ENCODE measurements at places on chromosomes 7 and 10.

DNA sequence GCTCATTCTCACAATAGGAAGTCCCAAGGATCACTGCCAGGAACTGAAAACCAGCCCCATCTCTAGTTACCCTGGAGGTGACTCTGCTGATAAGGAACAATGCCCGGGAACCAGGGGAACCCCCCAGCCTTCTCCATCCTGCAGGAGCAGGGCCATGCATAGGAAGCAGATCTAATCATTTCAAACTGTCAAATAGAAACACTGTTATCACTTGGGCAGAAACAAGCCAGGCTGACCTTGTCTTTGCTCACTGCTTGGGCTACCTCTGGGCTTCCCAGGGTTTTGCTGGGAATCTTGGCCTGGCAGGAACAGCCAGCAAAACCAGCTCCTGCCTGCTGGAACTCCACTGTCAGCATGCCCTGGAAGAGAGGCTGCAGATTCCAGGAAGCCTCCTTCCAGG is 114.1 kb downstream of the RNF216 start:
- no peak for DNase-seq

DNA sequence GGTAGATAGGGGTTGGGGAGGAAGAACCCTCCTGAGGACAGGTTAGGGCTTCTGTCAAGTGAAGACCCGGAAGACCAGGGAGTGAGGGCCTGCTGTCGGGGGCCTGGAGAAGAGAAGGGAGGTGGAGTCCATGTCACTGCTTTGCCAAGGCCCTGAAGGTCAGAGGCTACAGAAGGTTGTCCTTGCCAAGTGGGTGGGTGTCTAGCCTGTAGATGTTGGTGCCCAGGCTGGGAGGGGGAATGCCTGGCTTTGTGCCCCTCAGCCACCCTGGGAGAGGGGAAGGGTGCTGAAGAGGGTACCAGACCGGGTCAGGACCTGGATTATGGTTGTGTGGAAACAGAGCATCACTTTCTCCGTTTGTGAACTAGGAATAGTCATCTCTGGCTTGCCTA is 67.2 kb upstream of the AQP1 start:
- DNase-seq = no peak

- DNase-seq = no peak
These were observed 54.1 kb downstream of the AGMO start for GRCh38 chr7:15507708-15508107.

DNA sequence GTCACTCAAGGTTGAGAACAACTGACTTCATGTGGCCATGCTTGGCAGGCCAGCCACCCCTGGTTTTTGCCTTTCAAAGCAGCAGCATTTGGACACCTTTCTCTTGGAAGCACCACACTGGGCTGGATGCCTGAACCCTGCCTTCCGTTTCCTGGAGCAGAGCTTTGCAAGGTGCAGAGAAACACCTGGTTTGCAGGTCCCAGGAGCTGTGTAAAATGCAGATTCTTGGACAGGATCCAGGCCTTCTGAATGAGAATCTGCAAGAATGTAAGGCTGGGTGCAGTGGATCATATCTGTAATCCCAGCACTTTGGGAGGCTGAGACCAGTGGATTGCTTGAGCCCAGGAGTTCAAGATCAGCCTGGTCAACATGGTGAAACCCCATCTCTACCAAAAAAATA is 18.0 kb upstream of the DUSP5 start:
- no peak for DNase-seq

- no peak for DNase-seq
These were observed 26.7 kb downstream of the GBX1 start for GRCh38 chr7:151140826-151141225.

DNA sequence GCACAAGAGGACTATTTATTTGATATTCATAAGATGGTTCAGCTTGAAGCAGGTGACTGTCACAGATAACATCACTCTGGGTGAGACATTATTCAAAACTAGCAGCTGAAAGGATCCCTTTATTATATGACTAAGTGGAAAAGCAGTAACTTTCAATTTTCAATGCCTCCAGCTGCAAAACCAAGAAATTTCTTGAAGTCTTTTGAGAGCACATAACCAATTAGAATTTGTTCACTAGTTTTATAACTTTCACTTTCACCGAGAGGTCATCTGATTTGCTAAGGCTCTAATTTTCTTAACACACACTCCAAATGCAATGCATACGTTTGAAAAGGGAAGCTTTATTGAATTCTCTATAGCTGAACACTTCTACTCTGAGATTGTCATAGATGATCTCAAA is 88.6 kb upstream of the KLF14 start:
- no peak for DNase-seq

DNA sequence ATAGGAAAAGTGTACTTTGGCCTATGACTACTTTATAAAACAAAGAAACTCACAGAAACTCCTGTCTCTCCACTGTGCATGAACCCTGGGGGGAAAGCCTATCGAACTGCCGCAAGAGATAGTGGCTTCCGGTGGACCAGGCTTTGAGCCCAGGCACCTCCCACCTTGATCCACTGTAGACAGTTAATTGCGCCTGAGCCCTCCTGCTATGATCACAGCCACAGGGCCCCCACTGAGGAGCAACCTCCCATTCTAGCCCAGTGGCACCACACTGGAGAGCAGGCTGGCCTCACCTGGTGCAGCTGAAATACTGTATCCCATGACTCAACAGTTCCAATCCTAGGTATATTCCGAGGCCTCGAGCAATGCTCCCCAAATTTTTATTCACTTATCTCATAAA is 98.8 kb downstream of the COBL start:
- no peak for DNase-seq

DNA sequence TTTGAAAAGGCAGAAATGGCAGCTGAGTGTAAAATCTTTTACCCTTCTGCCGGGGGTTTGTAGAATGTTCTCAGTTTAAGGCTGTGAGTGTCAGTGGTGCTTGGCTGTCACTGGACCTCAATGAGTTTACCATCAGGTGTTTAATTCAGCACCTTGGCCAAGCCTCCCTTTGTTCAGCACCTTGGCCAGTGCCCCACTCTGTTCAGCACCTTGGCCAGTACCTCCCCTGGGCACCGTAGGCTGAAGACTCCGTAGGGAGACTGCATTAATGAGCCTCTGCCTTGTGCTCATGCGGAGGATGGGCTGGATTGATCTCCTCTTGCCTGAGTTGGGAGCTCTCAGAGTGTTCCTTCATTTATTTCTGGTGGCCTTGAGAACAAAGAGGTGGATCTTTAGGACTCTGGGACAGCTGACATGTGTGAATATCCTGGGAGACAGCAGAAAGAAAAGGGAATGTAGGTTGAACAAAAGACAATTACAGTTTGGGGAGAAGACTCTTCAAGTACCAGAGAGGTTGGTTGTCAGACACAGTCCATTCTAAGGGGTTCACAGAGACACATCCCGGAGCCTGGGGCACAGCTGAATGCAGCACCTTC is 1.6 kb downstream of the FAM24A start:
- peak; percentile 33 for DNase-seq

DNA sequence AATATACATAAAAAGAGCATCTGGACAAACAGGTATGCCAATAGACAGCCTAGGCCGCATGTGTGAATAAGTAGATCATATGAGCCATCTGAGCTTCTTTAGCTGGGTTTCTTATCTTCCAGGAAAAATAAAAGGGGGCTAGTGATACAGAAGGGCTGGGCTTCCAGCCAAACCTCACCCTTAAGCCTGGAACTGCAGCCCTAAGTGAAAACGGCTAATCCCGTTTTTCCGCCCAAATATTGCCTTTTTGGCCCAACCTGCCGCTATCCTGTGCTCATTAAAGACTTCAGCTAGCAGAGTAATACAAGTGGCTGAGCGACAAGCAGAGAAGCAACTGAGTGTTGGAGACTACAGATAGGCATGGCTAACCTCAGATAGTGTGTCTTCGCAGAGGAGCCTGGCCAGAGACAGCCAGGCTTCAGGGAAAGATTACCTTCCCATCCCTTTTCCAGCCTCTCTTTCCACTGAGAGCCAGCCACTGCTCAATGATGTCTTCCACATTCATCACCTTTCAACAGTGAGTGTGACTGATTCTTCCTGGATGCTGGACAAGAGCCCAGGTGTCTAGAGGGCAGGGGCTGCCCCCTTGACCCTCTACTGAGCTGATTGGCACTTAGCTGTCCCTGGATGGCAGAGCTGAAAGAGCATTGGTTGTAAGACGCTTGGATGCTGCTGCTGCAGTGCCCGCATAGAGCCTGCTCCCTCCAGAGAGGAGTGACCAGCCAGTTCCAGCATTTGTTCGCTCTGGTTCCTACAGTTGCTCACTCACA is 108.9 kb downstream of the ITGB8 start:
- DNase-seq = no peak

DNA sequence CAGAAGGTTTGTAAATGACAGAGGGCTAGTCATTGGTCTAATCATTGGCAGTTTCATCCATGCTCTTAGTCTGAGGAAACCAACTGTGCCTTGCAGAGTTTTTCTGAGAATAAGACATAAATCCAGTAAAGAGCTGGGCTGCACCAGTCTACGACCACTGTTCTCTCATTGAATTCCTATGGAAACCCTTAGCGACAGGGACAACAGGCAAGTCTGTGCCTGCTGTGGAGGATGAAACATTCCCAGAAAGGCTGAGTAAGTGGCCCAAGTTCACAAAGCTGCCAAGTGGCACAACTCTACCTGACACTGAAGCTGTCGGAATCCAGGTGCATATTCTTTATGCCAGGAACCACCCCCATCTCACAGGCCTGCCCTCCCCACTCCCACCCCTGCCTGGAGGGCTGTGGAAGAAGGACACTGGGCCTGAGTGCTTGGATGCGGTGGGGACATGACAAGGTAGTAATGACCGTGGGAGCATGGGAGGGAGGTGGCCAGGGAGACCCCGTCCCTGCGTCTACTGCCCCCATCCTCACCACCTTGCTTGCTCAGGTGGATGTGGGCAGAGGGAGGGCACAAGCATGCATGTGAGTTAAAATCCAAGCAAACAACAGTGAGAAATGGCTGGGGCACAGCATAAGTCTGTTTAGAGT is 58.0 kb downstream of the VSTM4 start:
- no peak for DNase-seq

GRCh38 chr7:80764132-80764531 is 125.7 kb downstream of the CD36 start:
- no peak for DNase-seq

- no peak for DNase-seq
These were observed 423.9 kb downstream of the GLRX3 start for GRCh38 chr10:130560116-130560515.

DNA sequence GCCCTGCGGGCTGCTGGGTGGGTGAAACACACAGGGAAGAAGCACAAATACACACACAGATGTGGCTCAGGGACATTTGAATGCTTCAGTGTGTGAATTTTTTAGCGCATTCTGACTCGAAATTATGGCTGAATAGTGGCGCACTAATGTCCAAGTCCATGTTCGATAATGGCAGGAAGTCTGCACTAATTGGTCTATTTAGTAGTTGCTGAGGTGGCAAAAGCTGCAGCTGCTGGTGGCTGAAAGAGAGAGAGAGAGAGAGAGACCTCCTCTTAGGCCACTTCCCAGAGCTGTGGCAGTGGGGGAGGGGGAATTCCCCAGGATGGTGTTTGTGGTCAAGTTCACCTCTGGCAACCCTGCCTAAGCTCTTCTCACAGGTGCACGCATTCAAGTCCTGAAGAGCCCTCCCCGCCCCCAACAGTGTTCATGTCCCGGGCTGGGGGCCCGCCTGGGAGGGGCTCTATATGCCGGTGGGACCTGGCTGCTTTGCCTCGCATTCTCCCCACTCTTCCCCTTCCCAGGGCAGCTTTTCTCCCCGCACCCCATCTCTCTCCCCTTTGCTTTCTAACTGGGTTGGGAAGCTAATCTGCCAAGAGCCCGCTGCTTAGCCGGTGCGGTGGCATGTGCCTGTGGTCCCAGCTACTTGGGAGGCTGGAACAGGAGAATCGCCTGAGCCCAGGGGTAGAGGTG is 6.0 kb upstream of the MNX1 start:
- DNase-seq = no peak

GRCh38 chr7:132029369-132030085 is 473.1 kb upstream of the PODXL start:
- no peak for DNase-seq

DNA sequence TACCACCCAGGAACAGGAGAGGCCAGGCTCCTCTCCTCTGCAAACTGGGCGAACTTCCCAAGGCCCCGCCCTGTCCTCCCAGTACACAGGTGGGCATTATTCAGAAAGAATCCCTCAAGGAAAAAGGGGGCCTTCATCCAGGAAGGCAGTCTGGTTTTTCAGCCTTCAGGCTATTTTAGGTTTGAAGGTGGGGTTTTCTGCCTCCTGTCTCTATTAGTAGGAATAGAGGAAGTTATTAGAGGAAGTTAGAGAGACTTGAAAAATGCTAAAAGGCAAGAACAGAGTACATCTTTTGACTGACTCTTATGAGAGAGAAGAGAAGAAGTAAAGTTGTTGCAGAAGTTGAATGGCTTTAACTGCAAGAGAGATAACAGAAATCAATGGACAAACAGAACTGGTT is 250.9 kb upstream of the SORCS1 start:
- no peak for DNase-seq

GRCh38 chr7:46468753-46469356 is 547.8 kb upstream of the IGFBP3 start:
- no peak for DNase-seq

GRCh38 chr7:113891828-113892227 is 27.0 kb downstream of the PPP1R3A start:
- DNase-seq = no peak

Data from CD4-positive, alpha-beta T cell treated with Interleukin-2 at 100 ng/mL for 4 hours (primary cell).